ENCODE measurements at places on chromosomes 13 and 19. TPM values are rescaled to one million over a fixed set of nuclear protein-coding genes. Genes with fewer than 3 reads are reported as not detected.

Gene GPR183
- total RNA-seq = 2.3 TPM

Gene LRG1
- total RNA-seq = under 0.01 TPM

Gene ZNF681
- total RNA-seq = 1.8 TPM

Gene PNMA8A
- total RNA-seq = 1.1 TPM

Gene PCDH8
- not detected for total RNA-seq

Gene UBE2L5
- total RNA-seq = not detected

Gene RASIP1
- 8.3 TPM for total RNA-seq

Gene PSG6
- not detected for total RNA-seq

Gene ZNF763
- 0.13 TPM for total RNA-seq

Gene BRME1
- not detected for total RNA-seq

Gene RNF17
- not detected for total RNA-seq

Gene GPR4
- 0.48 TPM for total RNA-seq

Gene SIGLEC12
- not detected for total RNA-seq

Gene SLC25A41
- total RNA-seq = not detected

Gene GIPC3
- 0.13 TPM for total RNA-seq

Gene HPN
- total RNA-seq = not detected

Measured in epithelial cell of alveolus of lung (primary cell).